ENCODE measurements at places on chromosomes 6 and 20.

- DNase-seq = no peak
These were observed 3.6 kb upstream of the HSP90AB1 start for GRCh38 chr6:44243345-44243744.

DNA sequence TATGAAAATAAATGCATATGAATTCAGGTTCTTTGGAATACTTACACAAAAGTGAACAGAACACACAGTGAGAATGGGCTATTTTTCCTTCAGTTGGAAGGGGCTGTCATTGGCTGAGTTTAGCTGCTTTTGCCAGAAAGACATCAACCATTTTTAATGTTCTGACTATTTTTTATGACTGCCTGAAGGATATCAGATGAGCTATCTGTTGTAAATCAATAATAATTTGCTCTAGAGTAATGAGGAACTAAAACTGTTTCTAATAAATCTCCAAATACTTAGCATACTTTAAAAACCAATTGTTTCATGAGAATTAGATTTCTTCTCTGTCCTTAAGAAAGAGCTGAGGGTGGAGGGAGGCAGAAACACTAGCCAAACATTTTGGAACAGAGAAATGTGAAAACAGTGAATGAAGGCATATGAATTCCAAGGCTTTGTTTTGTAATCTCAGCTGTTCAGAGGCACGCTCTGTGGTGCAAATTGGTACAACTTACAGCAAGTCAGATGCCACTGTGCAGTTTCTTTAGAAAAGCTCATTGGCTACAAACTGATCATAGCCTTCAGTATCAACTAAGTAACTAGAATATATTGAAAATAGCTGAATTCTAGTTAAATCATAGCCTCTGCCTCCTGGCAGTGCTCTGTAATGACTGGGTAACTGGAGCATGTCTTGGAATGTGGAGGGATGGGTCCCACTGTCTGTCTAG, 228.9 kb upstream of the JAG1 start:
- no peak for DNase-seq

DNA sequence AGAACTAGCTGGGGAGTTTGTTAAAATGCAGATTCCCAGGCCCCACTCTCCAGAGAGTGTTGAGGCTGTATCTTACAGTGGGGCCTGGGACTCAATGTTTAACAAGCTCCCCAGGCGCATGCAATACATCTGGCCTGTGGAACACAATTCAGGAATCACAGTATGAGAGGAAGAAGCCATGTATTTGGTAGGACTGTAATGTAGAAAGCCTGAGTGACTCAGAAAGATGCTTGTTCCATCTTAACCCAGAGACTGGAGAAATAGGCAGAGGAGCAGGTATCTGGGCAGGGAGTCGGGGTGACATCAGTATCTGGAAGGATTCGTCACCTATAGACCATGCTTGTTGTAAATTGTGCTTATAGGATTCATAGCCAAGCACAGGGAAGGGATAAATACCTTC, 90.5 kb downstream of the UNC5CL start:
- no peak for DNase-seq

DNA sequence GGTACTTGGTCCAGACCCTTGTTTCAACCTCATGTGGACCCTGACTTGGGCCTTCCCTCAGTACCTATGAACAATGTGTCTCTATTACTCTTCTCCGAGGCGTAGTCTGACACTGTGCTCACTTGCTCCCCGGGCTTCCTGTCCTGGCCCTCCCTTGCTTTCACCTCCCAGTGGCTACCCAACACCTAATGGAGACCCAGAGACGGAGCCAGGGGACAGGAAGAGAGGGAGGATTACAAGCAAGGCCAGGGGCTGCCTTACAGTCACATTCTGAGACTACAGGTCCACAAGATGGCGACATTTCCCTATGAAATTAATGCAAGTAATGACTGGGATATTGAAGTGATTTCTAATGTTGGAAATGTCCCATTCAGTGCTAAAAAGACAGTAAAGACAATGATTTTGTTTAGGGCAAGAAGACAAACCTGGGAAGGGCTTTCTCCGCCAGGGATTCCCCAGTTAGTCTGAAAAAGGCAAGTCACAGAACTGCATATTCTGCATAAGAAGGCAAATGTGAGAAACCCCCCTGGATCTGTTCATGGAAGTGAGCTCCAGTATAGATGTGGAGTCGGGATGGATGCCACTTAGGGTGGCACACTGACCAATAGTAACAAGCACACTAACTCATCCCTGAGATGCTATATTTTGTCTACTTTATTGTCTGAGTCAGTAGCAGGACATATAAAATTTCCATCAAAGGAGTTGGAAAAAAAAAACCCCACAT, 44.0 kb upstream of the ZBTB24 start:
- DNase-seq = peak; percentile 55

- DNase-seq = no peak
These were observed 131.7 kb upstream of the MAP3K4 start for GRCh38 chr6:160859822-160860221.

- no peak for DNase-seq
These were observed 52.6 kb downstream of the BMP5 start for GRCh38 chr6:55822815-55823214.

DNA sequence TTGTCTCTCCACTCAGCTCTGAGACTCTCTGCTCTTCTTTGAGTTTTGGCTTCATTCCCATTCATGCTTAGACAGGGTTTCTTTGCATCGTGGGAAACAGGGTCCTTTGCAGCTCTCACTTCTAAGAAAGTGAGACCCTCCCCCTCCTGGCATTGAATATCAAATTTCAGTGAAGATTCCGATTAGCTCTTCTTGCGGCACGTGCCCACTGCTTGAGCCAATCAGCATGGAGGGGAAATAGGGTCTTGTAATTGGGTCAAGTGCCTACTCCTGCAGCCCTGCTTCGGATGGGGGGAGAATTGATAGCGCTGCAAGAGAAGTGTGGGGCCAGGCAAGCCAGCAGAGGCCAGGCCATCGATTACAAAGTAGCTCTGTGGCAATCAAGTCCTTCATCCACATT, 69.6 kb downstream of the TFAP2C start:
- no peak for DNase-seq

DNA sequence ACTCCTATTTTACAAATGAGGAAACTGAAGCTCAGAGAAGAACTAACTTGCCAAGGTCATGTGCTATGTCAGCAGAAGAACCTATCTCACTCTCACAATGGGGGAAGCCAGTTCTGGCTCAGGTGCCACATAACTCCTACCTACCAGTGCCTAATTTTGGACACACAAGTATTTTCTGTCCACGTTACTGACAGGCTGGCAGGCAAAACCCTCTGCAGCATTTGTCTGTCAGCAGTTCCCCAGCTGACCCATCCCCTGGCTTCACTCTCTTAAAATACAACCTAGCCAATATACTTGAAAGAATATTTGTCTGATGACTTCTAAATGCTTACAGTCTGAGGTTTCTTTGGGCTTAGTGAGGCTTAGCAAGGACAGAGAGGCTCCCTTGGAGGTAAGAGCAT, 15.5 kb downstream of the GSS start:
- no peak for DNase-seq

GRCh38 chr20:43231829-43232228, 42.1 kb upstream of the PTPRT start:
- no peak for DNase-seq

DNA sequence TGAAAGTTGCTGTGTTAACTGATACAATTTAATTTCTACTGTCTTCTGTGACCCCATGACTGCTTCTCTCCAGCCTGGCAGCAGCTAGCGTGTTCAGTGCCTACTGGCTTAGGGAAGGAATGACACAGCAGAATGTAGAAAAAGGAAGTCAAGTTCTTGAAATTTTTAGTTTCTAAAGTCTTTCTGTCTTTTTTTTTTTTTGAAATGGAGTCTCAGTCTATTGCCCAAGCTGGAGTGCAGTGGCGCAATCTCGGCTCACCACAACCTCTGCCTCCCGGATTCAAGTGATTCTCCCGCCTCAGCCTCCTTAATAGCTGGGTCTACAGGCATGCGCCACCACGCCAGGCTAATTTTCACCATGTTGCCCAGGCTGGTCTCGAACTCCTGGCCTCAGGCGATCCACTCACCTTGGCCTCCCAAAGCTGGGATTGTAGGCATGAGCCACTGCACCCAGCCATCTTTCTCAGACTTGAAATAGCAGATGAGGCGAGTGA, 39.3 kb downstream of the PCNA start:
- DNase-seq = no peak

DNA sequence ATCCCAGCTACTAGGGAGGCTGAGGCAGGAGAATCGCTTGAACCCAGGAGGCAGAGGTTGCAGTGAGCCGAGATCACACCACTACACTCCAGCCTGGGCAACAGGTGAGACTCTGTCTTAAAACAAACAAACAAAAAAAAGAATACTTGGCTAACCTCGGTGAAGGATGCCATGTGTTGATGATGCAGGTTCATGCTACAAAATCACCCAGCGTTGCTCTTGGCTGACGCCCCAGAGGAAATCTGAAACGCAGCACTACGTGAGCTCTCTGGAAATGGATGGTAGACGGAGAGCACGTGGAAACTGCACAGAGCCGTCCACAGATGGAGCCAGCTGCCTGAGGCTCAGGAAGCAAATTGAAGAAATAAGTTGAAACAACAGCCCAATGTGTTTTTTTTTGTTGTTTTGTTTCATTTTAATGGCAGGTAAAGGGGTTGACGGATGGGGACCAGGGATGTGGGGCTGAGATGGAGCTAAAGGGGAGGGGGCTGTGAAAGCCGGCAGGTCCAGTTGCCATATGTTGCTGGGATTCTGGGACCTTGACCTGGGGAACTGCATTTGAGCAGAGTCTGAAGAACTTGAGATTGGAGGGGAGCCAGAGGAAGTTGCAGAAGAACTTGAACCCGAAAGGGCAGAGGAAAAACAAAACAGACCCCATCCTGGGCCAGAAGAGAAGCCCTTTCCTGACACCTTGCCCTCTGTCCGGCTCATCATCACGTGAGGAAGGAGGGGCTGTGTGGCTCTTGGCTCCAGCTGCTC, 12.8 kb upstream of the MANBAL start:
- DNase-seq = peak; percentile 78

DNA sequence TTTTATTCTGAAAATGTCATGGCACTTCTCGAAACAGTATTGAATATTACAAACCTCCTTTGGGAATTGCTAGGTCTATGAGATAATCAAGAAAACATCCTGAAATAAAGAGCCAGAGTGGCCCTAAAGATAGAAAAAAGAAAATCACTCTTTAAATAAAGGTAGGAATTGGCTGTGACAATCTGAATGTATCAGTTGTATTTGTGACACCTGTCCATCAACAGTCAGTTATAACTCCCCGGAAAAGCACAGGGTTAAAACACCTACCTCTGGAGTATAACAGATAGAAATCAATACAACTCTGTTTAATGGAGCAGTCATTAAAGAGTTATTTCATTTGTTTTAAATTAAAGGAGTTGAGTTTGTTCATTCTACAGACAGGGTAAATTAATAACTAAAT, 21.2 kb downstream of the RNF24 start:
- DNase-seq = no peak

- no peak for DNase-seq
These were observed 77.0 kb downstream of the DTNBP1 start for GRCh38 chr6:15585760-15586214.

DNA sequence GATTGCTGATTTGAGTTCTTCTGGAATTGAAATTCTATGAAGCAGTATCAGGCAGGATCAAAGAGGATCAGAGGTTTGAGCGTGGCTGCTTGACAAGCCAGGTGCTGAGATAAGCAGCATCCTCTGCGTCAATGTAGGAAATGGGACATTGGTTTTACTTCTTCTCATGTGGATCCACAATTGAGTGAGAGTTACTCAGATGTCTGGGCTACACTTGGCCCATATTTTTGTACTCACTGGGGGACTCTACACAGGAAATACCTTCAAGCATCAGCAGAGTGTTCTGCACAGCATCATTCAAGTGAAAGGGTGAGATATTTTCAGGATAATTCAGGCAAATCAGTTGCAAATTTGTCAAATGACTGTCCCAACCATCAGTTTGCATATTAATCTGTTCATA, 613.9 kb upstream of the ARID1B start:
- no peak for DNase-seq

- no peak for DNase-seq
These were observed 12.6 kb downstream of the CPNE5 start for GRCh38 chr6:36826520-36827227.

GRCh38 chr6:167849846-167850459, 23.2 kb downstream of the AFDN start:
- DNase-seq = no peak

- DNase-seq = no peak
These were observed 90.8 kb upstream of the ELOVL5 start for GRCh38 chr6:53439556-53439955.

GRCh38 chr6:82681119-82681714, 317.6 kb downstream of the TPBG start:
- DNase-seq = no peak

DNA sequence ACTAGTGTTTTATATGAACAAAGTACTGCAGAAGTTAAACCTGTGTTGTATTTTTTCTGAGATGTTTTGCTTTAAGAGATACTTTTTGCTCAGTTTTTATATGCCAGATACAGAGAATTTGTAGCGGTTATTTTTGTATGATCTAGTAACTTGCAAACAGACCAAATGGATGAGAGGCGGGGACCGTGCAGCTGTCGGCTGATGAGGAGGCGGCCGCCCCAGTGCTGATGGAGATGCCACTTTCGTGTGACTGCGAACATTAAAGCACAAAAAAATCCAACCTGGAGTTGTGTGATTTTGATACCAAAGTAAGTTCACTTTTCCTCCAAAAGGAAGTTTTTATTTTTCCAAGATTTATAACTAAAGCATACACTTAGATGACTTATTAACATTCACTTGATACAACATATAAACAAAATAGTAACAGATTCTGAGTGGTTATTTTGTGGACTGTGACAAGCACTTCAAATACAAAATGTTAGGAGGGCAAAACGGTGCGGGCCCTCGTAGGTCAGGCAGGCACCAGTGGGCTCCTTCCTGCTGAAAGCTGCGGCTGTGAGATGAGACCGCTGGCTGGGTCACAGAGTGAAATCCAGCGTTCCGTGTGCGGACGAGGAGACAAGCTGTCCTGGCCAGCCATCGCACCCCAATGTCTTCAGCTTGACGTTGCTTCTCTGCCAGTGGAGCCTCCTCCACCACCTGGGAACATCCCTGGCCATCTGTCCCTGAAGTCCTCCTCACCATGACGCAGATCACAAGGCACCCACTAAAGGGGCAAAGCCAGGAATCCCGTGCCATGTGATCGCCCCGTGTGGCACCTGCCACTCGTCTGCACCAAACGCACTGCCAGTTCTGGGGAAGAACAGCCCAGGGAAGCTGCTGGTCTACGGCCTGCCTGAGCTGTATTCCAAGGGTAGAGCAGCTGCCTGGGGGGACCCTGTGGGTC, 4.0 kb upstream of the OGFR start:
- DNase-seq = no peak

DNA sequence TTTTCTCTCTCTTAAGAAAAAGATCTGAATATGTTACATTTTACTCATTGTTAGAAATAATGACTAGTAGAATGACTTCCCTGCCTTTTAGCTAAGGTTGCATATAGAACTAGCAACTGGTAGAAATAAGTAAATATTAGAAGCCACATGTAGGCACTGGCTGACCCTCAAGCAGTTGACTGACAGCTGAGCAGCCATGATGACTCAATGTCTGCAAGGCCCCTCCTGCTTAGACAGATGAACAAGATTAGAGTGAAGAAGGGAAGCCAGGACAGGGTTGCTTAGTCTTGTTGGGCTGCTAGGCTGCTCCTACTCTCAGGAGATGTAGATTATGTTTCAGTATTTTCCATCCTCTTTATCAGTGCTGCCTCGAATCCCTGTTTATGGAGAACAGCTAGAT, 6.5 kb downstream of the MEP1A start:
- no peak for DNase-seq

- no peak for DNase-seq
These were observed 171.4 kb upstream of the QKI start for GRCh38 chr6:163243083-163243482.

- no peak for DNase-seq
These were observed 10.5 kb downstream of the NT5E start for GRCh38 chr6:85460154-85460920.

GRCh38 chr6:11229655-11230046, 2.8 kb downstream of the NEDD9 start:
- DNase-seq = no peak

Measured in NCI-H1092 (cell line).